ENCODE measurements at places on chromosomes 7 and 10.

DNA sequence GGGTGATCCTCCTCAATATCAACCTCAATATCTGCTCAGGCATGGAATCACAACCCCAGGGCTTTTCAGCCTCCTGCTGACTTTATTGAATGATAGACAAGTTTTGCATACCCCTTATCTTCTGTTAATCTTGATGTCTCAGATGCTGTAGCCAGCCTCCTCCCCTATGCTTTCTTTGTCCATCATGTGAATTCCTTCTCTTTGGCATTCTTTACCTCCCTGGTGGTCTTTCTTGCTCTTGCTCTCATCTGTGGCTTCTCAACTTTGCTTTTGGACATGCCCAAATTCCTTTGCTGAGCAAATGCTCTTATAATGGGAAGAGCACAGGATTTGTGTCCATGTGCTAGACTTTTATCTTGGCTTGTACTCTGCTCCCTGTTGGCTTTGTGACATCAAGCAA is 73.4 kb upstream of the FAM13C start:
- DNase-seq, result no peak

DNA sequence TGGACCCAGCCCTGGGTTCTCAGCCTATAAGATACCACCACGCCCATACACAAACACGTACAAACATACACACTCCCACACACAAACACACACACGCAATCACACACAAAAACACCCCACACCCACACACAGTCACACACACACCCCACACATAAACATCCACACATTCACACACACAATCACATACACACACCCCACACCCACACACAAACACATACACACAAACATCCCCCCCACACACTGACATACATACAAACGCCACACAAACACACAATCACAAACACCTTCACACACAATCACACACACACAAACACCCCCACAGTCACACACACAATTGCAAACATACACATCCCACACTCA is 79.3 kb upstream of the CPXM2 start:
- DNase-seq, result no peak

DNA sequence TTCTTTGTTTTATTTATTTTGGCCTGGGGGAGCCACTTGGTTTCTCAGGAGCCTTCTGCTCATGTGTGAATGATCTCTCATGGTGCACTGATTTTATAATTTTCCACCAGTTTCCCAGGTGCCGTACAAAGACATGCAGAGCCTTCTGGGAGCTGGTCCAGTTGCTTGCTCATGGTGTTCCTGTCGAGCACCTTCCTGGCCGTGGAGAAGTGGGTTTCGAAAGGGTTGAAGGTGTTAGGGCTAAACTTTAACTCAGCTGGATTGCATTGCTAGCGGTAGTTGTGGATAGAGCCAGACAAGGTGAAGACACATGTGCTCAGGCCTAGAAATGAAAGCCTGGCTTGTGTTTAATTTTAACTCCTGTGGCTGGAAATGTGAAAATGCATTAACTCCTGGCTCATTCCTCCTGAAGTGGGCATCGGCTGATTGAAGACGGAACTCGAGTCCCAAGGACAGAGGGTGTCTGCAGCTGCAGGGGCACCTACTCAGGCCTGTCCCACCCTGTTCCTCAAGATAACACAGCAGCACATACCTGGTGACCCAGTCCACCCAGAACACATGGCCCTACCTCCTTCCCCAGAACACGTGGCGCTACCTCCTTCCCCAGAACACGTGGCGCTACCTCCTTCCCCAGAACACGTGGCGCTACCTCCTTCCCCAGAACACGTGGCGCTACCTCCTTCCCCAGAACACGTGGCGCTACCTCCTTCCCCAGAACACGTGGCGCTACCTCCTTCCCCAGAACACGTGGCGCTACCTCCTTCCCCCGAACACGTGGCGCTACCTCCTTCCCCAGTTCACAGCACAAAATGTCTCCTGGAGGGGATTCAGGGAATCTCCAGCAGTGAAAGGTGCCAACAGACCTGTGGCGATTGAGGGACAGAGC is 133.2 kb downstream of the WDR37 start:
- no peak for DNase-seq

GRCh38 chr7:508461-509170 is 11.0 kb downstream of the PDGFA start:
- DNase-seq, result no peak

GRCh38 chr10:3074985-3075600 is 7.7 kb downstream of the PFKP start:
- DNase-seq, result no peak

GRCh38 chr10:93573051-93573909 is 6.8 kb downstream of the FFAR4 start:
- no peak for DNase-seq

- DNase-seq, result no peak
Measured at GRCh38 chr7:74272305-74273038, 16.7 kb upstream of the CLIP2 start.

DNA sequence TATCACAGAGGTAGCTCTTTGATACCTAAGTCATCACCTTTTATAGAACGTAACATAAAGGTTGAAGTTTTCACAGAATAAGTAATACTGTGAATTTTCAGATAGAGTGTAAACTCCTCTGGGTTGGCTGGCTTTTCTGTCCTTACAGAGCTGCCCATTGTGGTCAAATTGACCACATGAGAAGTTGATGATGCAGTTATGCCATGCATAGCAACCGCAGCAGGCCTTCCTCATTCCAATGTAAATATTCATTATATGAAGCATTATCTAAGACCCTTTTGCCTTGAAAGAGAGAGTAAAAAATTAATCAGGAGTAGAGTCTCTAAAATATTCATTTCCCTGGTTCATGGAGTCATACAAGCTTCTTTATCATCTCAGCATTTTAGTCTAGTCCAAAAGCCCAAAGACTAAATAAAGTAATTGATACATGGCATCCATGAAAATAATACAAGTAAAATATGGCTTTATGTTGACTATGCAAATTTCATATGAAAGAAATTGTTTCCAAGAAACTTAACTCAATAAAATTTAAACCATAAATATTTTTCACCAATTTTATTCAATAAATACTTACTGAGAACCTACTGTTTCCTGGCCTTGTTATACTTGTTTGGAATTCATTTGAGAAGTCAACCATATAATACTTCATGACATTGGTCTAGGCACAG is 516.4 kb downstream of the PCDH15 start:
- DNase-seq, result no peak

Data from NCI-H187 treated with DMSO at 0.1 percent for 48 hours (cell line).